Osteocyte (in vitro differentiated cells): ENCODE measurements at places on chromosomes 1 and 21. TPM values are rescaled to one million over a fixed set of nuclear protein-coding genes. Genes with fewer than 3 reads are reported as not detected.

GRCh38 chr1:36187800-36188593, 32.0 kb downstream of the MAP7D1 start:
- peak; percentile 94 for DNase-seq

- DNase-seq, result no peak
Observed at GRCh38 chr1:99469550-99469971, 176.4 kb upstream of the PALMD start.

- DNase-seq, result no peak
Observed at GRCh38 chr1:42929434-42930177, 29.1 kb downstream of the SLC2A1 start.

GRCh38 chr1:229625071-229625914, 629 bp downstream of the TAF5L start:
- DNase-seq, result no peak

Gene HSD3B1
- not detected in 2 replicates for total RNA-seq

DNA sequence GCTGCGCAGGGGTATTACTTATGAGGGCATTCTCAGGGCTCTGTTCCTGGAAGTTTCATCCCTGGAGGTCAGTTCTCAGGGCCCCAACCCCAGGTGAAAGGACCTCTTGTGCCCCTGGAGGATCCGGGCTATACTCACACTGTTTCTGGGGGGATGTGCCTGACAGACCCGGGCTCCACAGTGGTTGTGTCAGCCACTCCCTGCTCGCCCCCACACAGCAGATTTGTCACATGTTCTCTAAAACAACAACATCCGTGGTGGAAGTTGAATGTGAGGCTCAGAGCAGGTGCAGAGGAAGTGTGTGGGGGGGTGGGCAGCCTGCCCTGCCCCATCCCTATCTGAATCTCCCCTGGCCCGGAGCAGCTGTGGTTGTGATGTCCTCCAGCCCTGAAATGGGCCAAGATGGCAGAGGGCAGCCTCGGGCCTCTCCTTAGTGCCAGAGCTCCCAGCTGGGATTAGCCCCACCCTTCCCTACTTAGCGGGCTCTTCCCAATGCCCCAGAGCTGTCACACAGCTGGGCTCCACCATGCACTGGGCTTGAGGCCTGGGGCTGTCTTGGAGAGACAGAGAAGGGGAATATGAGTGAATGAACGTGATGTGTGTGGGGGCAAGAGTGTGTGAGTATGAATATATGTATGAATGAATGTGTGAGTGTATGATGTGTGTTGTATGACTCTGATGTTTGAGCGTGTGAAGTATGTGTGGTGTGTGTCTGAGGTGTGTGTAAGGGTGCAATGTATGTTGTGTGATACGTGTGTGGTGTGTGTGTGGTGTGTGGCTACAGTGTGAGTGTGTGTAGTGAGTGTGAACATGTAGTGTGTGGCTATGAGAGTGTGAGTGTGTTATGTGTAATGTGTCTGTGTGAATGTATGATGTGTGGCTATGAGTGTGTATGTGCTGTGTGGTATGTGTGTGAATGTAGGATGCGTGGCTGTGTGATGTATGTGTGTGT, 1.5 kb upstream of the FCMR start:
- no peak for DNase-seq

Gene PIGM
- 7.6 and 7.7 TPM in 2 replicates for total RNA-seq

DNA sequence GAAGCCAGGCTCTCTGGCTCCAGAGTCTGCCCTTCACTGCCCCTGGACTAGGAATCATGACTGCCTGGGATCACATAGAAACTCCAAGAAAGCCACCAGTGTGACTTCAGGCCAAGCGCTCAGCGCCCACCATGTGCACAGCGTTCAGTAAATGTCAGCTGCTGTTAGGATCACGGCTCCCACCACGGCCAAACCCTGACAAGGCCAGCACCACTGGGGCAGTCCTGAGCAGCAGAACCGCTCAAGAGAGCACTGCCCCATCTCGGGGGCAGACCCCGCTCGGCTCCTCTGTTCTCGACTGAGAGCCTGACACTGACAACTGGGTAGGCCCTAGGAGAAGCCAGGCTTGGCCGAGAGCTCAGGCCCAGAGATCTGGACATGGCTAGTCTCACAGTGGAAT, 10.0 kb downstream of the CAPZB start:
- DNase-seq, result no peak

GRCh38 chr1:29626066-29626465, 389.7 kb downstream of the PTPRU start:
- peak; percentile 68 for DNase-seq

- no peak for DNase-seq
Observed at GRCh38 chr1:66316464-66317247, 217.3 kb upstream of the SGIP1 start.

GRCh38 chr1:193634876-193635275, 448.5 kb upstream of the B3GALT2 start:
- DNase-seq, result no peak

DNA sequence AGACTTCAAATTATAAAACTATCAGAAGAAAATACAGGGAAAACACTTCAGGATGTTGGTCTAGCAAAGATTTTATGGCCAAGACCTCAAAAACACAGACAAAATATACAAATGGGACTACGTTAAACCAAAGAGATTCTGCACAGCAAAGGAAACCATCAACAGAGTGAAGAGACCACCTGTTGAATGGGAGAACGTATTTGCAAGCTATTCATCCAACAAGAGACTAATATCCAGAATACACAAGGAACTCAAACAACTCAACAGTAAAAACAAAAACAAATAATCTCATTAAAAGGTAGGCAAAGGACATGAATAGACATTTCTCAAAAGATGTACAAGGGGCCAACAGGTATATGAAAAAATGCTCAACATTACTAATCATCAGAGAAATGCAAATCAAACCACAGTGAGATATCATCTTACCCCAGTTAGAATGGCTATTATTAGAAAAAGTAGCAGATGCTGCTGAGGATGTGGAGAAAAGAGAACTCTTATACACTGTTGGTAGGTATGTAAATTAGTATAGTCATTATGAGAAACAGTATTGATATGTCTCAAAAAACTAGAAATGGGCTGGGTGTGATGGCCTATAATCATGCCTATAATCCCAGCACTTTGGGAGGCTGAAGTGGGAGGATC, 112.6 kb downstream of the LRIG2 start:
- no peak for DNase-seq

- DNase-seq, result no peak
Observed at GRCh38 chr1:9858293-9859035, 34.7 kb upstream of the CLSTN1 start.

- no peak for DNase-seq
Observed at GRCh38 chr1:17557986-17558385, 18.5 kb downstream of the ARHGEF10L start.

DNA sequence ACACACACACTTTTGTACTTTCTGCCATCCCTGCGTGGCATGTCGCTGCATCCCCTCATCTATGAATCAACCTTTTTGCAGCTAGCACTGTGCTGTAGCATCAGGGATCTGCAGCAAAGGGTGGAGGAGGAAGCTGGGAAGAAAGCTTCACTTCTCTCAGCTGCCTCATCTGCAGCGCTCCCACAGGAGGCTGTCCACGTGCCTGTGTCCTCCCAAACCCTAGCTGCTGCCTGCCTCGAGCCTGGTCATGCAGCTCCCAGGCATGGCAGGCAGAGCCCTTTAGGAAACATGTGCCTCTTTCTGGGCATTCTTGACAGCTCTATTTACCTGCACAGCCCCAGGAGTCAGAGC, 262.1 kb upstream of the SGIP1 start:
- no peak for DNase-seq

DNA sequence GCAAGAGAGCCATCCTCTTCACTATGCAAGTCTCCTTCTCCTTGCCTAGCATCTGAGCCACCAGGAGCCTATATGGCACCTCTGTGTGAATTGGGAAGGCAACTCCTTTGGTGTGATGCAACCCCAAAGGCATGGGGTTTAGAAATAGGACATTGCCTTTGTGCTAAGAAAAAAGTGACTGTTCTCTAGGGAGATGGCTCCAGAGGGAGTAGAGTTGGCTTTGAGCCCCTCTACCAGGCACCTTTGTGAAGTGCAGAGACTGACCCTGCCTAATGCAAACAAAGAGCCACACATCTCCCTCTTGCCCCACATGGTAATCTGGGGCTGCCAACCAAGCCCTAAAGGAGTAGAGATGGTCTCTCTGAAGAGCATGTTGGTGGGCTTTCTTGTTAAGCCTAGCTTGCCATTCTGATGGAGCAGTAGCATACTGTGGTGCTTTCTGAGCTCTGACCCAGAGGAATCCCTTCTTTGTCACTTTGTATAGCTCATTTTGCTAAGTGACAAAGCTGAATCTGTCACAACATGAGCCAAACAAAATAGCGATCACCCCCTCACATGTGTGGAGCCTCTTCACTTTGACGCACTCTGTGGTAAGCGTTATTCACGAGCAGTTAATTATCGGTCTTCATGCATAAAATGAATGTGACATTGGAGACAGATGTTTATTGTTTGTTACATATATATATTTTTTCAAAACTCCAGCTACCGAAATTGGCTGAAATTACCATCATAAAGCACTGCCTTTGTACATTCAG, 74.4 kb downstream of the RWDD3 start:
- DNase-seq, result no peak

DNA sequence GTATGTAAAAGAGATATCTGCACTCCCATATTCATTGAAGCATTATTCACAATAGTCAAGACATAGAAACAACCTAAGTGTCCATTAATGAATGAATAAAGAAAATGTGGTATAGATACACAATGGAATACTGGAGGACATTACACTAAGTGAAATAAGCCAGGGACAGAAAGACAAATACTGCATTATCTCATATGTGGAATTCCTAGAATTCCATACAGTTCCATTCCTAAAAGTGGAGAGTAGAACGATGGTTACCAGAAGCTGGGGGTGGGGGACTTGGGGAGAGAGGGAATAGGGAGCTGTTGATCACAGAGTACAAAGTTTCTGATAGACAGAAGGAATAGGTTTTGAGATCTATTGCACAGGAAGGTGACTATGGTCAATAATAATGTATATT, 7.4 kb downstream of the TMED5 start:
- no peak for DNase-seq

DNA sequence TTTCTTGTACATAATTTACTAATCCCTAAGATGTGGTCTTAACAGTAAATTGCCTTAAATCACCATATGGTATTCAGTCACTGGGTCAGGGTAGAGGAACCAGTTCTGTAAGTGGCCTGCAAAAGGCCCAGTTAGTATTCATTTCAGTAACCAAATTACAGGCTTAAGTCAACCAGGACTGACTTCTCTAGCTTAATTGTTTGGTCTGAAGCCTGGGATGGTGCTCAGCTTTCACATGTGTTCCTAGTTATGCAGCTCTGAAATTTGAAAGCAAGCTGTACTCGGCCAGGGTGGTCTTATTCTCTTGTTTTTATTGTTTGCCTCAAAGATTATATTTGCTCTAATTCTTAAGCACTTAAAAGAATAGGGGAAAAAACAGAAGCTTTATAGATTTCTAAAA, 144.6 kb downstream of the MAGI3 start:
- no peak for DNase-seq

DNA sequence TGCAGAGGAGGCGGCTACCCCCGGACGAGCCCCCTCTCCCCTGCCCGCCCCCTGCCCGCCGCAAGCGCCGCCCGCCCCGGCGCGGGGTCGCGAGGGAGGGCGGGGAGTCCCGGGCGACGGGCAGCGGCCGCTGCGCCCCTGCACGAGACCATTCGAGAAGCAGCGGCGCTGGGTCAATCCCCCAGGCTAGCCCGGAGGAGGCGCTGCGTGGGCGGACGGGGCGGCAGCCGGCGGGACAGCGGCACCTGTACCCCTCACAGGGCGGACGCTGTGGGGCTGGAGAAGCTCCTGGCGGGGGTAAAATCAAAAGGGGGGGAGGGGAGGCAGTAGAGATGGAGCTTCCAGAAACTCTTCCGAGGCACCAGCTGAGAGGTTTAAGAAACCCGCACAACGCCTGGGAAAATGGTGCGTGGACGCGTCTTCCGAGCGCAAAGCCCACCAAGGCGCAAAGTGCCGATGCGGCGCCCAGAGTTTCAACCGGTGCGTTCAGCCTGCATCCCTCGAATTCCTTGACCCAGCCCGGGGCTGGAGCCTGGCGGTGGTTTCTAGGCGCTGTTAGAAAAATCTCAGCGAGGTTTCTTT, at the start of gene PLPPR5:
Gene PLPPR5, minus strand, starts transcription at position 1 of the 582 bp plus-strand sequence. CDS start 190 bp downstream, outside the sequence.
- no peak for DNase-seq

GRCh38 chr1:8903908-8904650, 25.6 kb upstream of the ENO1 start:
- DNase-seq, result peak; percentile 90

GRCh38 chr1:166858726-166859419, 17.2 kb downstream of the TADA1 start:
- no peak for DNase-seq

- no peak for DNase-seq
Observed at GRCh38 chr1:153624965-153625611, 2.2 kb downstream of the S100A13 start.

Gene FCRL4
- total RNA-seq, result not detected in 2 replicates

Gene DPM3
- total RNA-seq, result 61.3 and 64.4 TPM in 2 replicates

Gene RIMS3
- 16.5 and 17.0 TPM in 2 replicates for total RNA-seq

DNA sequence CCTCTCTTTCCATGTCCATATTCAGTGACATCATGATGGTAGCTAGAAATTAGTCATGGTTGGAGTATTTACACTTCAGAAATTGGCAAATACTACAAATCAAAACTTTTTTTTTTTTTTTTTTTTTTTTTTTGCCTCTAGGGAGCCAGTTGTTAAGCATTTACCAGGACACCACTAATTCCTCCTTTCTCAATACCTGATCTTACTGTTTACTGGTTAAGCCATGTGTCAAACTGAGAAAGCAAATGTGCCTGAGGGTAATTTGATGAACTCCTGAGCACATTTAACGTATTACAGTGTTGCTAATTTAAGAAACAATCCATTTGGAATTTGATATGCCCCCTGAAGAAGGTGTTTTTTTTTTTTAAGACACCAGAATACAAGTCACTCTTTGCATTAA, 94.4 kb downstream of the DNM3 start:
- DNase-seq, result no peak

DNA sequence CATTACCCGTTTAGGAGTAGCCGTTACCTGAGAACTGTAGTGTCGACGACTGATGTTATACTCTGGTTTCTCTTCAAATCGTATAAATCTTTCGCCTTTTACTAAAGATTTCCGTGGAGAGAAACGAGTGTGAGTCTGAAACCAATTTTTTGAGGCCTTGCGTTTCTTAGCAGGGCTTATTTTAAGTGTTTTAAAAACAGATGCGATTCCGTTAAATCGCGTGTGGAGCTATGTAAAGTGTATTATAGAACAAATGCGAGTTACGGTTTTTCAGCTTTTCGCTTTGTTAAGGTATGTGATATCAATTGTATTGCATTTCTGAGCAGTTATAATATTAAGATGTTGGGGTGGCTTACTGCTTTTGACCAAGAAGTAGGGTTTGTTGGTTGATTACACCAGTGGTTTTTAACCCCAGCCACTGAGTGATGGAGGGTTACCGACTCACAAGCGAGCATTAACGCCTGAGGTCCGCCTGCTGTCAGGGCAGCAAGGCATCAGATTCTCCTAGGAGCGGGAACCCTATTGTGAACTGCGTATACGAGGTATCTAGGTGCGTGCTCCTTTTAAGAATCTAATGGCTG, 18.0 kb downstream of the KIAA2013 start:
- no peak for DNase-seq

Gene C1orf94
- not detected in 2 replicates for total RNA-seq
